AML-193 (cell line): ENCODE measurements at places on chromosomes 6 and 20.

DNA sequence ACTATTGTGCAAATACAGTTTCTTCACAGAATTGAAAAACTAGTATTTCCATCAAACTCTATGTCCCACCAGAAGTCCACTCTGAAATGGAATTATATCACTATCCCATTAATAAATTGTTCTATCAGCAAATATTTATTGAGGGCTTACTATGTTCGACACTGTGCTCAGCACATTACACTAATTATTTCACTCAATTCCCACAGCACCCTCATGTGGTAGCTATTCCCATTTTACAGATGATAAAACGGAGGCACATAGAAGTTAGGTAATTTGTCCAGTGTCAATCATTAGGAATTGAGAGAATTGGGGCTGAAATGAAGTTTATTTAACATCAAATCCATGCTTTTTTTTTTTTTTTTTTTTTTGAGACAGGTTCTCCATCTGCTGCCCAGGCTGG, 52.5 kb downstream of the MKKS start:
- no peak for DNase-seq

GRCh38 chr6:43636308-43636659, 644 bp downstream of the MAD2L1BP start:
- no peak for DNase-seq

GRCh38 chr6:26388441-26388840, 5.5 kb downstream of the BTN2A2 start:
- DNase-seq = no peak

GRCh38 chr6:137112067-137112355, 61.4 kb downstream of the IL22RA2 start:
- no peak for DNase-seq

GRCh38 chr6:31272436-31272835, 544 bp upstream of the HLA-C start:
- peak; percentile 34 for DNase-seq

DNA sequence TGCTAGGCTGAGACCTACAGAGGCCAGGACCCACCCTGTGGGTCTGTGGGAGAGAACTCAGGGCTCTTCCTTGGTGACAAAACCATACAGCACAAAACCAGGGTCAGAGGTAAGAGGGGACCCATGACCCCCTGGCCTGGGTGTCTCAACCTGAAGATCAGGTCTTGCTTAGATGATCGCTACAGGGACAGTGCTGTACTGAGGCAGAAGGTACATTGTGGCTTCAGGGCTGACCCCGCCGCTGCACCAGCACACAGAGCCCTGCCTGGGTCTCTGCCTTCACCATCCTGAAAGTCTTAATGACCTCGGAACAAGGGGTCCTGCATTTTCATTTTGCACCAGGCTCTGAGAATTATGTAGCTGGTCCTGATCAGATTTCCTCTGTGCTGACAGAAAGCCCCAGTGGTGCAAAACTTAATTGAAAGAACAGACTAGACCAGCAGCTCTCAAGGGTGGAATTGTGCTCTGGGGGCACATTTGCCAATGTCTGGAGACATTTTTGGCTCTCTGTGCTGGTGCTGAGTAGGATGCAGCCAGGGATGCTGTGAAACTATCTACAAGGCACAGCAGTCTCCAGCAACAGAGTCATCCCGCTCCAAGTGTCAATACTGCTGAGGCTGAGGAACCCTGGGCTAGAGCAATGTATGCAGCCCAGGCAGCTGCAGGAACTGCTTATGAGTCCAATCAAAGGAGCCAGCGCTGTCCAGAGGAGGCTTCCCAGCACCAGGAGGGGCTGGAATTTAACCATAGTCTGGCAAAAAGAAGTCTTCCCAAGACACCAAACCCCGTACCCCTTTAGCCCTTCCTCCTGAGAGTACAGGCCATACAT, 254.9 kb downstream of the ERMARD start:
- DNase-seq = no peak

- DNase-seq = peak; percentile 9
Measured at GRCh38 chr20:31605902-31606803, 1.1 kb downstream of the ID1 start.

- DNase-seq = no peak
Measured at GRCh38 chr20:64001607-64002011, 20.7 kb downstream of the PRPF6 start.
